ENCODE measurements at places on chromosomes 2 and 18.

DNA sequence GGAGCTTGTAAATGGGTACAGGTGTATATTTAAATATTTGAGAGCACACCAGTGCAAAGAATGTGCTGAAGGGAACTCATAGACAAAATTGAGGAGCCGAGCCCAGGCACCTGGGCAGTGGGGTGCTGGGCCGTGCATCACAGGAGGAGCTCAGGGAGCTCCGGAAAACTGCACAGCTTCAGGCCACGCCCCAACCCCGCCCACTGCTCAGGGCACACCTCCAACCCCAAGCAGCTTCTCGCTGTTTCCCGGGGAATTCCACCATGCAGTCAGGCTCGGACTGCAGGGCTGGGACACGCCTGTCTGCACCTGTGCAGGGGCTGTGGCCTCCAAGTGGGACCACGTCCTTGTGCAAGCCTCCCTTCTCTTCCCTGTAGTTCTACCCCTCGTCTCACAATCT is 243.0 kb downstream of the HDAC4 start:
- no peak for DNase-seq

- DNase-seq, result no peak
These were observed 53.1 kb downstream of the ZNF521 start for GRCh38 chr18:25298853-25299274.

DNA sequence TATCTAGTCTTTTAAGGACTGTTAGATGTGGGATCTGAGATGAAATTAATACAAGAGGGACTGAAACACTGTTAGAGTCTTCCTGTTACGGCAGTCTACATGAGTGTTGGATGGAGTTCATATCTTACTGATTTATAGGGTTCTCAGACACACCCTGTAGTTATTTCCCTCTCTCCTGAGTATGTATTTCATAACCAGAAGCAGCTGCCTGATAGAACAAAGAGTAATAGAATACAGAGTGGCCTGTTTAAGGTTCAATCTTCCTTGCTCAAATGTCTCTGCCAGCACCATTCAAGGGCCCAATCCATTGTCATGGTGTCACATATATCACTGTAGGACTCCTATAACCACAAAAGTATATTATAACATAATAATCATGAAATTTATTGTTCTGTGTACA is 1229.1 kb upstream of the ACVR2A start:
- no peak for DNase-seq

GRCh38 chr2:168060986-168061750 is 186.2 kb downstream of the STK39 start:
- no peak for DNase-seq

DNA sequence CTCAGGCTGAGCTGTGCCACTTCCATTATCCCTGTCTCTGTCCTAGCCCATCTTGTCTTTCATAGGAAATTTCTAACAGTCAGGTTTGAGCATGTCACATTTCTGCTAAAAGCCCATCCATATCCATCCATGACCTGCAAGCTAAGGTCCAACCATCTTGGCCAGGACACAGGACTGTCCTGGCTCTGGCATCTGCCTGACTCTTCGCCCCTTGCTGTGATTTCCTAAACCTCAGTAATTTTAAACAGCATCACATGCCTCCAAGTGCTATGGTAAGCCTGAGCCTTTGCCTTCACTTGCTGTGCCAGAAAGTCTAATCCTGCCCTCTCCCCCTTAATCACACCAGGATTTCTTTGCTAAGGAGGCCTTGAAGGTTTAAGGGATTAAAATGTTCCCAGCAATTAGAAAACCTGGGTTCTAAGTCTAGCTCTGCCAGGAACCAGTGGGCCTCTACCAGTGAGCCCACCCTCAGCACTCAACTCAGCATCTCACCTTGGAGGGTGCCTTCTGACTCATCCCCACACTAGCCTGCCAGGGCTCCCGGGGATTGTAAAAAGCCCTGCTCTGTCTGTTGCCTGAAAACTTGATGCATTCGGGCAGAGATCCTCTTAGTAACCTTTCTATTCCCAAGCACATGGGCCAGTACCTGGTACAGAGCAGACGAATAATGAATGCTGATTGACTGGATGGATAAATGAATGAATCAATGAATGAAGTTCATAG is 411.0 kb downstream of the LRATD1 start:
- DNase-seq, result no peak

- DNase-seq, result no peak
These were observed 34.3 kb upstream of the PPP1CB start for GRCh38 chr2:28717339-28717758.

GRCh38 chr2:219687882-219688559 is 60.6 kb downstream of the SLC4A3 start:
- no peak for DNase-seq

- DNase-seq, result no peak
These were observed 75.2 kb upstream of the CDCA7 start for GRCh38 chr2:173279527-173279868.

- DNase-seq, result no peak
These were observed 52.4 kb downstream of the BCL2 start for GRCh38 chr18:63266888-63267790.

- DNase-seq, result no peak
These were observed 29.2 kb upstream of the MRO start for GRCh38 chr18:50848991-50849390.

- DNase-seq, result no peak
These were observed 52.3 kb downstream of the HIBCH start for GRCh38 chr2:190267302-190267701.

DNA sequence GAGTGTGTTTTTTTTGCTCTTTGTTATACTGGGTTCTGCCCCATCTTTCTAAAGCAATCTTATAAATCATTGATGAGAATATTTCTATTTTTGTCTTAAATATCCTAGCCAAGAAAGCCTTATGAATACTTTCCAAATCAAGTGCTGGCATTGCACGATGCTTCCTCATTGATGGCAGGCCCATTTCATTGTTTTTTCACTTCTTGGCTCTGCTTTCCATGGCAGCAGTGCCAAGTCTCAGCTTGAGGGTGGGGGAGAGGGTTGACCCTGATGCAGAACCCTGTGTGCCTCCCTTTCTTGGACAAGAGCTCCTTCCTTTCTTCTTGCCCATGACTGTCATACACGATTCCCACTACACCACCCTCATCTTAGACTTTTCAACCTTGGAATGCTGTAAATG is 16.7 kb upstream of the CELF4 start:
- no peak for DNase-seq

Measured in naive B cell (primary cell).